AG04449 (cell line): ENCODE measurements at places on chromosomes 1 and 21.

GRCh38 chr1:5936621-5937372 is 55.4 kb downstream of the NPHP4 start:
- DNase-seq, result no peak

DNA sequence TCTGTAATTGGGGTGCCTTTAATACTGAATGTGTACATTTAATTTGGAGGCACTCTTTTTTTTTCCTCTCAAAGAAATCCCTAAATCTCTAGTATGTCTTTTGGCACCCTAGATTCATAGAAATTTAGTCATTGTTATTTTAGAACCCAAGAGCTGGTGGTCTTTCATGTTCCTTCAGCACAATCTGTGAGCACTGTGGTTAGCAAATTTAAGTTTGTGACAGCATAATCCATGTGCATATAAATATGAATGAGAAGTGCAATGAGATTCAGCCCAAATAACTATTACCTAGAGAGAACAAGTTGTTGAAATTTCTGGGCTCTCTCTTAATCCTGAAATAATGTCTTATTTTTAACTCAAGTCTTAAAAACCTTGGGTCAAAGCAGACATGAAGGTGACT is 4.5 kb downstream of the PPP1R8 start:
- no peak for DNase-seq

DNA sequence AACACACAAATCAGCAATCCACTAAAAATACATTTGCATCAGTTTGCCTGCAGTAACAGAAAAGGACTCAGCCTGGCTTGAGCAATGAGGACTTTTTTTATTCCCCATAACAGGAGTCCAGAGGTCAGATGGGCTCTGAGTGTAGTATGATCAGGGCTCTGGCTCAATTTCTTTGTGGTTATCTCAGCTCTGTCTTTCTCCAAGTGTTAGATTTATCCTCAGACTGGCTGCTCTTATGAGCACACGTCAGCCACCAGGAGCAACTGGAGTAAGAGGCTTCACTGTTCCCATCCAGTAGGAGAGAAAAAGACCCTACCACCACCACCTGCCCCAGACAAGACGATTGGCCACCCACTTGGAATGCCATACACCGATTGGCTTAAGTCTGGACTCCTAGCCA is 36.2 kb upstream of the KLHDC7A start:
- DNase-seq, result no peak

DNA sequence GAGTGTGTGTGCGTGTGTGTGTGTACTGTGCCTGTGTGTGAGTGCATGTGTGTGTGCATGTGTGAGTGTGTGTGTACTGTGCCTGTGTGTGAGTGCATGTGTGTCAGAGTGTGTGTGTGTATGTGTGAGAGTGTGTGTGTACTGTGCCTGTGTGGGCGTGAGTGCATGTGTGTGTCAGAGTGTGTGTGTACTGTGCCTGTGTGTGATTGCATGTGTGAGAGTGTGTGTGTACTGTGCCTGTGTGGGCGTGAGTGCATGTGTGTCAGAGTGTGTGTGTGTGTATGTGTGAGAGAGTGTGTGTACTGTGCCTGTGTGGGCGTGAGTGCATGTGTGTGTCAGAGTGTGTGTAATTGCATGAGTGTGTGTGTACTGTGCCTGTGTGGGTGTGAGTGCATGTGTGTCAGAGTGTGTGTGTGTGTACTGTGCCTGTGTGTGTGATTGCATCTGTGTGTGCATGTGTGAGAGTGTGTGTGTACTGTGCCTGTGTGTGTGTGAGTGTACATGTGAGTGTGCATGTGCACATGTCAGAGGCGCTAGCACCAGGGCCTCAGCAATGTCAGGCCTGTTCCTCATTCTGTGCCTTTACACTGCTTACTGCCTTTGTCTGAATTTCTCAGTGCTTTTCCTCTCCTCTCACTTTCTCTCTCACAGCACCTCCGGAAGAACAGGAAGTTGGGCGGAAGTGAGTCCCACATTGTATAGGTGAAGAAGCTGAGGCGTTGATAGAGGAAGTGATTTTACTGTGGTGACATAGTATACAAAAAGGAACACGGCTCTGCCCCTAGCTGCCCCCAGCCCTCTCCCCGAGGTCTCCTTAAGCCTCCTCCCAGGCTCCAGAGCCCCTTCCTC is 4.9 kb downstream of the SLC5A9 start:
- no peak for DNase-seq

DNA sequence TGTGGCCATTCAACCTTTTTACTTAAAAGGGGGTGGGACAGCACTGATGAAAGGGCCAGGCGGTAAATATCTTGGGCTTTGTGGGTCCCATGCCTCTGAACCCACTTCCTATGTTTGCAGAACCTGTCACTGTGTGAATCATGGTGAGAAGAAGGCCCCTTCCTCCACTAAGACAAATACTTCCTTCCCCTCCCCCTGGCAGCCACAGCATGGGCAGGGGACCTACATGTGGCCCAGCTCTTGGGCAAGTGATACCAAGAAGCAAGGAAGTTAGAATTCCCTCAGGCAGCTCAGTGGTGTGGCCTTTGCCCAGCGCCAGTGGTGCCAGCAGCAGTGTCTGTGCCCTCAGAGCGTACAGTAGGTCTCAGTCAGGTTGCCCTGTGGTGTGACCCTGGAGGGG is 168.6 kb downstream of the TRIM33 start:
- DNase-seq, result no peak

DNA sequence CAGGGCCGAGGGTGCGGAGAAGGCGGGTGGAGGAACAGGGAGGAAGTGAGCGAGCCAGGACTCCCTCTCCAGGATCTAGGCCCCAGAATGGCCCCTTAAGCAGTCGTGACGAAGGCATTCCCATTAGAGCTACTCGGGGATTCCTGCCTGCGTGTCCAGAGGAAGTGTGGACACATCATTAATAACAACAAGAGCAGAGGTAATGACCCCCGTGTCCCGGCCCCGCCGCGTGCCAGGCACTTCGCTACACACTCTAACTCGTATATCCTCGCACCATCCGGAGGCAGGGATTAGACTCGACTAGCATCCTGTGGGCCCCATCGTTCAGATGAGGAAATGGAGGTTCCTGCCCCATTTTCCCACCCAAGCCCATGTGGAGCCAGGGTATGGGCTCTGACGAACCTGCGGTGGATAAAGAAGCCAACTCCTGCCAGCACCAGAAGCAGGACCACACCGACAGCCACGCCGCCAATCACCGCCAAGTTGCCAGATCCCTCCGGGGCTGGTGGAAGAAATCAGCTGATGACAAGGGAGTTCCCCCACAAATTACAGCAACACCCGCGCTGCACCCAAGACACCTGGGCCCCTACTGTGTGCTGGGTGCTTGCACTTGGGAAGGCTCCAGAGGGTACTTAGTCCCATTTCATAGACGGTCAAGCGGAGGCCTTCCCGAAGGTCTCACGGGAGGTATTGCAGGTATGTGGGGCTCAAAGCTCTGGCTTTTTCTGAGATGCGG is 21.6 kb downstream of the EPHA2 start:
- no peak for DNase-seq

DNA sequence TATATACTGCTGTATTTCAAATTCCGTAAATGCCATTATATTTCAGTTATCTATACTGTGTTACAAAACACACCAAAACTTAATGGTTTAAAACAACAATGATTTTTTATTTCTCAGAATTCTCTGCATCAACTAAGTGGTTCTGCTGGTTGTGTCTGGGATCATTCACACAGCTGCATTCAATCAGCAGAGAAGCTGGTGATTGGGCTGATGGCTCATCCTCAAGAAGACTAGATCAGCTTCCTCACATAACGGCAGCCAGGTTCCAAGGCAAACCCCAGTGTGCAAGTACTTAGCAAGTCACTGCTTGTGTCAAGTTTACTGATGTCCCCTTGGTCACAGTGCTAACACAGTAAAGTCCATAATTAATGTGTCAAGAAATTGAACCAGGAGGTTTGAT is 86.3 kb upstream of the VANGL1 start:
- DNase-seq, result peak; percentile 69

GRCh38 chr1:226487921-226488320 is 60.6 kb upstream of the STUM start:
- DNase-seq, result no peak

DNA sequence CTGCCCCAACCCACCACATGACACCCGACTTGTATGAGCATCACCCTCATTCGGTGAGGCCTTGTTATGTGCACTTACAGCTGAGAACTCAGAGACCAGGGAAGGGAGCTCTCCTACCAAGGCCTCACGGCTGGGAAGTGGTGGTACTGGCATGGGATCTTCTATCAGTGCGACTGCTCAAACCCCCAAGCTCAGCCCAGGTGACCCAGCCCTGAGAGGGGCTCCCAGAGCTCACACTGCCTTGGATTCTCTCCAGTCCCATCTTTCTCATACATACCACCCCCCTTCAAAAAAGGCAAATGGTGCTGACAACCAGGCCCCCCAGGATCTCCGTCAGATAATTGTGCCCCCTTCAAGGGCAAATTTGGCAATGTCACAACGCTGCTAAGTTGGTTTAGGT is 777 bp upstream of the PLA2G2F start:
- no peak for DNase-seq

- DNase-seq, result no peak
Observed at GRCh38 chr1:201399352-201400126, 415 bp upstream of the LAD1 start.

GRCh38 chr21:30268608-30269197 is 14.0 kb downstream of the KRTAP24-1 start:
- no peak for DNase-seq

GRCh38 chr1:39646232-39647081 is 7.0 kb upstream of the HEYL start:
- DNase-seq, result no peak

GRCh38 chr1:6093071-6093470 is 47.4 kb downstream of the KCNAB2 start:
- DNase-seq, result no peak

DNA sequence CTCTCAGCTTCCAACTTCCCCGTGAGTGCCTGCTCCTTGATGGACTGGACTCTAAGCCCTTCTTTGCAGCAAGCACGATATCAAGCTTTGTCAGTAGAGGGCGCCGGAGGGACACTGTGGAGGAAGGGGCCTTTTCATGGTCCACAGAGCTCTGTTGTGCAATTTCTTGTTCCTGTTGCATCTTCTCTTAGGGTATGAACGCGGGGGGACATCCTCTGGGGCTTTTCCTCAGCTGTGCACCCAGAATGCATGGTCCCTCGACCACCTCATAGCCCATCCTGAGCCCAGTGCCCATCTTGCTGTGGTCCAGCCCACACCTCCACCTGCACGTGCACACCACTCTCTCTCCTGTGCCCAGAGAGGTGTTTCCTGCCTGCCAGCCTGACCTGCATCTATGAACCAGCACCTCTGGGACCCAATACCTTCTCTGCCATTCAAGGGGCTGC is 556.8 kb downstream of the PTPRU start:
- DNase-seq, result peak; percentile 36
